ENCODE measurements at places on chromosomes 13 and 19.

GRCh38 chr13:39452417-39452816, 150.6 kb downstream of the LHFPL6 start:
- no peak for DNase-seq

GRCh38 chr13:73223372-73223781, 164.6 kb downstream of the KLF5 start:
- DNase-seq, result no peak

DNA sequence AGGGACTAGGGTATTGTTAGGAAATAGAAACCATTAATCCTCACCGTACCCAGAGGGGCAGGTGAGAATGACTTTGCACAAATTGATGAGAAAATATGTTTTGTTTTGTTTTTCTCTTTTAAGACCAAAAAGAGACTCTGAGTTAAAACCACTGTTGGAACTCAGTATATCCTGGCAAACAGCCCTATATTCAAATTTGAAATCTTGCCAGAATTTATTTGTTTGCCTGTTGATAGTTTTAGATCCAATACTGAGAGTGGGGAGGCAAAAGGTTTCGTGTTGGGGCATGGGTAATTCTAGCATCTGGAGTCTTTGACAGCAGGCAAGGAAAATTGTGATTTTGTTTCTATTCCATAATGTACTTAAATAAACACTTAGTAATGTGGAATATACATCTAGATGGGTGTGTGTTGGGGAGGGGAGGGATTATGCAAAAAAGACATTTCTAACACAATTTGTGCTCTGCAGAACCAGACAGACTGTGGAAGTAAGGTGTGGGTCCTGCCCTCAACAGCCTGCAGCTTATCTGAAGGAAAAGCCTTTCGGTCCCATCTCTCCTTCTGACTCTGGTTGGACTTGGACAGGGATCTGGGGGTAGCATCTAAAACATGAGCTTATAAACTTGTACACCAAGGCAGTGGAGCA, 190.7 kb downstream of the OXGR1 start:
- no peak for DNase-seq

- DNase-seq, result no peak
These were observed 158.7 kb downstream of the TM9SF2 start for GRCh38 chr13:99659866-99660554.

- DNase-seq, result no peak
These were observed 9.2 kb downstream of the TMEM255B start for GRCh38 chr13:113768018-113768905.

GRCh38 chr13:104318121-104318520, 1251.9 kb upstream of the SLC10A2 start:
- DNase-seq, result no peak

GRCh38 chr13:43360892-43361610, 337.7 kb downstream of the DNAJC15 start:
- no peak for DNase-seq

DNA sequence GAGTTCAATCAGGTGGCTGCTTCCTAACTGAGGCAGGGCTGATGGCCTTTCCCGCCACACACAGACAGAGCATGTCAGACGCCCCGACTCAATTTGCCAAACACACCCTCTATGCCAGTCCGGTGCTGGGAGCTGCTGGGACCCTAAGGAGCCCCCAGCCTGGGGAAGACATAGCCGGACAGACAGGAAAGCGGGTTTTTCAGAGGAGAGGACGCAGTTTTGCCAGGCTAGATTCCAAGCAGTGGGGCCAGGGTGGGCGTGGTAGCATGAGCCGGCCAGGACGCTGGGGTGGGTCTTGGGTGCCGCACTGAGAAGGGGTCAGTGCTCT, 19.8 kb downstream of the MAST3 start:
- DNase-seq, result no peak

- no peak for DNase-seq
These were observed 5.1 kb downstream of the MRPL4 start for GRCh38 chr19:10256970-10257615.

GRCh38 chr13:96771486-96772367, 222.5 kb downstream of the OXGR1 start:
- no peak for DNase-seq

DNA sequence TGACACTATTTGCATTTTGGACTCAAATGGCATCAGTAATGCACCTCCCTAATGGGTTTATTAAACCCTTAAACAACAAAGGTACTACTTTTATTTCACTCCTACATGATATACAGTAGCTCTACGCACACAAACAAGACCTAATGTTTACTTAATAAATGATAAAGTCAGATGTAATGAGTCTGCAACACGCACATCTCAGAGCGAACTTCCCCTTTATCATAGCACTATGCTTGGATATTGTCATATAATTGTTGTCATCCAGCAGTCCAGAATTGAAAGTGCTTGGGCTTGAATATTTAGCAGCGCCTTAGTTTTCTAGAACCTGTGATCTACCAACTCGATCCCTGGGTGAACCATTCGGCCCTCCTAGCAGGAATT, 772 bp downstream of the PARP4 start:
- no peak for DNase-seq

- no peak for DNase-seq
These were observed 91.3 kb downstream of the UQCRFS1 start for GRCh38 chr19:29121684-29122083.

All from left hindlimb (tissue), 1 donor.